ENCODE measurements at places on chromosomes 4 and X.

DNA sequence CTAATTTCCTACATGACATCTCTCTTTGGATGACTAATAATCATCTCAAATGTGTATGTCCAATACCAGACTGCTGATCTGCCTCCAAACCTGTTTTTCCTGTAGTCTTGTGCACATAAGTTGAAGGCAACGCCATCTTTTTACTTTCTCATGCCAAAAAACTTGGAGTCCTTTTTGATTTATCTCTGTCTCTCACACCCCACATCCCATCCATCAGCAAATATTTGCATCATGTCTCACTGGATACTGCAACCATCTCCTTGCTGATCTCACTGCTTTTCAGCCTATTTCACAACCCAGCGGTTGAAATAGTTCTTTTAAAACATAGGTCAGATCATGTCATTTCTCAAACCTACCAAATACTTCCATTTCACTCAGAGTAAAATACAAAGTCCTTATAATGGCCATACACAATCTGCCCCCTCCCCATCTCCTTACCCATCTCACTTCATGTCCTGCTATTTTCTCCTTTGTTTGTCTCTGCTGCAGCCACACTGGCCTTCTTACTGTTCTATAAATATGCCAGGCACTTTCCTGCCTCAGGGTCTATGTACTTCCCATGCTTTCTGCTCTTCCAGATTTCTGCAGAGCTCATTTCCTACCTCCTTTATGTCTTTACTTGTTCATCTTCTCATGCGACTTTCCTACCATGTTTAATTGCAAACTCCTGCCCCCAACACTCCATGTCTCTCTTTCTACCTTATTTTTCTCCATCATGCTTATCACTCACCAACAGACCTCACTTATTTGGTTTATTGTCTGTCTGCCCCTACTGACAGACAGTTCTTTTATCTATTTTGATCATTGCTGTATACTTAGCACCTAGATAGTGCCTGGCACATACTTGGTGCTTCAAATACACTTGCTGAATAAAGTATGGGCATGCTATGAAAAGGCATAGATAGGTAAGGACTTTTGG lies 98.8 kb downstream of the ANXA3 start:
- DNase-seq: no peak

GRCh38 chr4:54231419-54231767 lies 2.3 kb downstream of the PDGFRA start:
- no peak for DNase-seq

GRCh38 chr4:5361968-5362367 lies 310.7 kb downstream of the STK32B start:
- DNase-seq: peak; percentile 28

DNA sequence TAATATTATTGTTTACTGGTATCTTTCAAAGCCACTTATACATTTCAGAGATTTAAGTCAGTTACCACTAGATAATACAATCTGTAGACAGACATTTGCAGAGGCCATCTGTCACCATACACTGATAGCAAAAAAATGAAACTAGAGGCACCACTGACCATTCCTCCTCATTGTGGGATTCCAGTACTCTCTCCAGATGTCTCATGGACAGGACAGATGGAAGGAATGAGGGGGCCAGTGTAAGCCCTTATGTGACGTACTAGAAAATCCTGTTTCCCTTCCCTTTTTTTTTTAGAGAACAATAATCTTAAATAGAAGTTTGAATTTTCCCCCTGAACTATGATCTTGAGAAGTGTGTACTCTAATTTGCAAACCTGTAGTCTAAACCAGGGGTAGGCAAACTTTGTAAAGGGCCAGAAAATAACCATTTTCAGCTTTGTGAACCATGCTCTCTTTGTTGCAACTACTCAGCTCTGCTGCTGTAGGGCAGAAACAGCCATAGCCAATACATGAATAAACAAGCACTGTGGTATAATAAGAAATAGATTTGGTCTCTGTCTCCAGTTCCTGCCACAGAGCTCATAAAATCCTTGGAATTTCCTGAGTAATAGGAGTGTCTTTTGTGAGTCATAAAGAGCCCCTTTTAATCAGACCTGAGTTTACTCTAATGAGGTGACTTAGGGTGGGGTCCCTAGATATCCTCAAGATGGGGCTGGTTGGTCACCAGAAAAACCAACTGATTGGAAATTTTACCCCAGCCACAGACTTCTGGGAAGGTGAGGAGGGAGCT lies 90.4 kb downstream of the MOSPD2 start:
- DNase-seq: no peak

- no peak for DNase-seq
These were observed 5.5 kb upstream of the ING2 start for GRCh38 chr4:183499389-183499788.

GRCh38 chrX:2572740-2573139 lies 72.0 kb upstream of the DHRSX start:
- DNase-seq: no peak

DNA sequence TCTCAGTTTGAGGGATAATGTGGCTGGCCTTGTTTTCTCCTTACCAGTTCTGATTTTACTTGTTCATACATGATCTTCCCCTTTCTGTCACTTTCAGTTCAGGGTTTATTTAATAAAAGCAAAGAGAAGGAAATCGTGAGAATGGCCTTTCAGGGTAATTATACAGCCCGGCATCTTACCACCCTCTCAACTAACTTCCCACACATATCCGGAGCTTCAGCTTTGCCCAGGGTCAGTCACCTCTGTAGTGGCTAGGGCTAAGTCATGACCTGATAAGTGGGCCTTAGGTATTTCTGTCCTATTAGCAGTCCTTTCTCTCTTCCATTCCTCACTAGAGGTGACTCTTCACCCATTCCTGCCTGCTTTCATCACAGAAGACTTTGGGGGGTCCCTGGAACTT lies 15.8 kb downstream of the TRPC5 start:
- DNase-seq: no peak

DNA sequence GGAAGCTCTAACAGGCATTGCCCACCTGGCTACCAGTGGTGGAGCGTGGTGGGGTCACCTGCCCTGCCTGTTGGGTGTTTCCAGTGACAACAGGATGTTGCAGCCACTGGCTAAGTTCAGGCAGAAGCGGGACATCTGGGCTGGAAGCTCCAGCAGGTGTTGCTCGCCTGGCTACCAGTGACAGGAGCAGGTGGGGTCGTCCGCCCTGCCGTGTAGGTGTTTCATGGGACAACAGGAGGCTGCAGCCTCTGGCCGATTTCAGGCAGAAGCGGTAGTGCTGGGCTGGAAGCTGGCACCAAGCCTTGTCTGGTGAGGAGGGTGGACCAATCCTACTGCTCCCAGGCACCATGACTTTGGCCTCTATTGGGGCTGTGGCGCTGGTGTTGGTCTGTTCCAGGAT lies 39.4 kb downstream of the RIPPLY1 start:
- no peak for DNase-seq

GRCh38 chr4:121462660-121463261 lies 81.9 kb upstream of the QRFPR start:
- DNase-seq: peak; percentile 71

DNA sequence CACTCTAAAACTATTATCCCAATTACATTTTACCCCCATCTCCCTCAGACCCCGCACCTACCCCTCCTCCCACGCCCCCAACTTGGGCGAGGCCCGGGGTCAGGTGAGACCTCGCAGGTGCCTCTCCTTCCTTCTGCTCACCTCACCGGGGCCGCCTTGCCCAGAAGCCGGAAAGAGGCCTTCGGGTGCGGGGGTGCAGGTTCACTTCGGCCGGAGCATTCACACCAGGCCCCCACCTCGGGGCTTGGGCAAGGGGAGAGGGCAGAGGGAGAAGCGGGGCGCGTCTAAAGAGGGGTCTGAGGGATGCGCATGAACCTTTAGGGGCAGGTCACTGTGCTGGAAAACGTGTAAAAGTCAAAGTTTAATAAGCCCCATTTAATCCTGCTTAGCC lies 427 bp downstream of the ZNF182 start:
- DNase-seq: peak; percentile 40

DNA sequence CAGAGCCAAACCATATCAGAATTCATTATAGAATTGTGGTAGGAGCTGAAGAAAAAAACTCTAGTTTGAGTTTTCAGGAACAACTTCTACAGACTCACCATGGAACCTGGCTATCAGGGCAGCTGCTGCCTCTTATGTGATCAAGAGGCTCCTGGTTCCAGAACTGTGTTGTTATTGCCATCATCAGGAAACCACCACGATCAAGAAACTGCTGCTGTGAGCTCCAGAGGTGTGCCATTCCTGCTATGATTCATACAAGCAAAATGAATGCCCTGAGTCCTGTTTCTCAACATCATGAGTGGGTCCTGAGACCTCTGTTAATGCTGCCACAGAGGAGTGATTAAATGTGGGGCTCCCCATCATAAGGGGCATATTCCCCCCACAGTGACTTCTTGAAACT lies 43.7 kb downstream of the TASL start:
- DNase-seq: no peak

GRCh38 chrX:53000447-53001135 lies 42.3 kb upstream of the FAM156A start:
- peak; percentile 16 for DNase-seq

GRCh38 chr4:79185526-79186045 lies 140.3 kb downstream of the NAA11 start:
- no peak for DNase-seq

- no peak for DNase-seq
These were observed 336.4 kb upstream of the SLIT2 start for GRCh38 chr4:19915276-19915675.

- no peak for DNase-seq
These were observed 653.3 kb downstream of the ARAP2 start for GRCh38 chr4:35591035-35591434.

GRCh38 chrX:95539041-95539440 lies 1145.6 kb upstream of the DIAPH2 start:
- DNase-seq: no peak

- DNase-seq: no peak
These were observed 37.2 kb downstream of the CLCN3 start for GRCh38 chr4:169657470-169658107.

- no peak for DNase-seq
These were observed 6.2 kb downstream of the GAK start for GRCh38 chr4:925771-926500.

GRCh38 chrX:2894885-2895292 lies 34.2 kb downstream of the ARSD start:
- no peak for DNase-seq

DNA sequence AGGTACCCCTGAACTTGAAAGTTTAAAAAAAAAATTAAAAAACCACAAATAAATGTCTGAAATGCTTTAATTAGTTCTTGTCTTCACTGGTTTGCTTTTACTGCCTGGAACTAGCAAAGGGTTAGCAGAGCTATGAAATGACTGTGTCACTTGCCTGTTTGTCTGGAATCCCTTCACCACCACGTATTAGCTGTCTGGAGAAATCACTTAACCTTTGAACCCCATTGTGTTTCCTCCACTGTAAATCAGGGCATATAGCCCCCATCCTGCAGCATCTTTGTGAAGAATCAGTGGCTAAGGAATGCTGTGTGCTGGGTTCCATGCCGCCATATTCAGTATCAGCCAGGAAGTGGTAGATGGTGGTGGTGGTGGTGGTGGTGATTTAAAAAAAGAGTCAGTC lies 6.3 kb downstream of the CYTL1 start:
- no peak for DNase-seq

GRCh38 chr4:148749403-148749802 lies 307.2 kb upstream of the NR3C2 start:
- DNase-seq: no peak

DNA sequence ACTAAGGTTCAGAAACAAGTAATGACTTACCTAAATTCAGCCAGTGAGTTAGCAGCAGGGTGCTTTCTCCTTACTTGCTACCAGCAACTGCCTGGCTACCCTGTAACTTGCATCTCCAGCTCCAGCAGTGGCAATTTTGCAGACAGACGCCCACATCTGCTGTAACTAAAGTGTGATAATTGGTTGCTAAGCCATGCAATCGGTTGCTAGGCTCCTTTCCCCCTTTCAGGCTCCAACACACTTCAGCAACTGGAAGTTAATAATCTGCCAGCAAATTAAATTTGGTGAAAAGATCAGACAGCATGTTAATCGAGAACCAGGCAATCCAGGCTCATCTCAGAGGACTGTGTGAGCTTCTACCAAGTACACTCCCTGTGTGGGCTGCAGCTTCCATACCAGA lies 24.2 kb upstream of the ARHGEF9 start:
- DNase-seq: no peak

GRCh38 chr4:70996018-70996360 lies 2.5 kb downstream of the DCK start:
- DNase-seq: peak; percentile 49

GRCh38 chr4:154564311-154564710 lies 1.5 kb downstream of the FGB start:
- no peak for DNase-seq

DNA sequence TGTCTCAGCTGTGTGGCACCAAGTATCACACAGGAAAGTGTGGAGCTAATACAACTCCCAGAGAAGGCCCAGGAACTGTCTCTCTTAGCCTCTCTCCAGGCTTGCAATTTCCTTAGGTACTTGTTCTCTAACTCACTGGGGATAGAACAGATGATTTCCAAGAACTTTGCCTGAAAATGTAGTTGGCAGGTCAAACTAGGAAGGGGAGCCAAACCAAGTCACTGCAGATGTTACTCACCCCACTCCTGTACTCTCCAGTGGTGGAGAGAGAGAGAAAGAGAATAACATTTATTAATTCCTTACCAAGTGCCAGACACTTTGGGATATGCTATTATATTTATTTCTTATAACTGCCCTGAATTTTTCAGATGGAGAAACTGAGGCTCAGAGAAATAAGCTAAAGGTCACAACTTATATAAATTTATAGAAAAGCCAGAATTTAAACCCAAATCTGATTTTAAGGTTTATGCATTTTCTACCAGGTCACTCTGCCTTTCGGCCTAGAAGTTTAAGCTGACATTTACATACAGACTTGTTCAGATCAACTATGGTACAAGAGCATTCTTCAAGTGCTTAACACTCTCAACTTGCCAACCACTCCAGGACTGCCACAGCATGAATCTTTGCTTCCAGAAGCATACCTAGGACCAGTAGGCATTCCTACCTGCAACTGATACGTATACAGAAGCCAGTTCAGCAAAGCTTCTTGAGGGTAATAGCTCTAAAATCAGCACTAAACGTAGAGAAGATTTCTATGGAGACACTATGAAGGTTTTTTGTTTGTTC lies 248.6 kb upstream of the ETNPPL start:
- no peak for DNase-seq

DNA sequence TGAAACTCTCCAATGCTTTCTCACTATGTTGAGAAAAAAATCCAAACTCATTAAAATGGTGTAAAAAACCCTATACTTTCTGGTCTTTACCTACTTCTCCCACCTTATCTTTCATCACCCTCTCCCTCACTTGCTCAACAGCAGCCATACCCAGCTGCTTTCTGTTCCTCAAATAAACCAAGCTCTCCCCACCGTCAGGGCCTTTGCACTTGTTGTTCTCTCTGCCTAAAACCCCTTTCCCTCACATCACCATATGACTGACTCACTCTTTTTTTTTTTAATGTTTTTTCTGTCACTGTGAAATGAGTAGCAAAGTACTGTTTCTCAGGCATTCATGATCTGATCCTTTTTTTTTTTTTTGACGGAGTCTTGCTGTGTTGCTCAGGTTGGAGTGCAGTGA lies 122.3 kb upstream of the TMEM164 start:
- DNase-seq: no peak

- no peak for DNase-seq
These were observed 87.2 kb downstream of the FRYL start for GRCh38 chr4:48692897-48693296.
